Bronchus fibroblast of lung (primary cell): ENCODE measurements at places on chromosomes 5 and 9. TPM values are rescaled to one million over a fixed set of nuclear protein-coding genes. Genes with fewer than 3 reads are reported as not detected.

NEURL1B gene
- total RNA-seq, result 6.1 and 6.2 TPM in 2 replicates

CFAP90 gene
- total RNA-seq, result 0.30 and 0.84 TPM in 2 replicates

IL7R gene
- 12.9 and 14.0 TPM in 2 replicates for total RNA-seq

PAPPA gene
- total RNA-seq, result 11.1 and 11.3 TPM in 2 replicates

RASGEF1C gene
- total RNA-seq, result not detected in 2 replicates
